ENCODE measurements at places on chromosomes 7 and 10. TPM values are rescaled to one million over a fixed set of nuclear protein-coding genes. Genes with fewer than 3 reads are reported as not detected.

The GHRHR gene
- total RNA-seq, result not detected

The LRRD1 gene
- total RNA-seq, result not detected

The SNX10 gene
- total RNA-seq, result 4.4 TPM

The ANKRD61 gene
- total RNA-seq, result not detected

The VOPP1 gene
- 45.4 TPM for total RNA-seq

- DNase-seq, result no peak
Measured at GRCh38 chr7:64558781-64559180, 4.1 kb downstream of the ZNF680 start.

- no peak for DNase-seq
Measured at GRCh38 chr7:156178857-156179256, 366.6 kb upstream of the SHH start.

GRCh38 chr10:8163824-8164223, 109.3 kb downstream of the GATA3 start:
- no peak for DNase-seq

DNA sequence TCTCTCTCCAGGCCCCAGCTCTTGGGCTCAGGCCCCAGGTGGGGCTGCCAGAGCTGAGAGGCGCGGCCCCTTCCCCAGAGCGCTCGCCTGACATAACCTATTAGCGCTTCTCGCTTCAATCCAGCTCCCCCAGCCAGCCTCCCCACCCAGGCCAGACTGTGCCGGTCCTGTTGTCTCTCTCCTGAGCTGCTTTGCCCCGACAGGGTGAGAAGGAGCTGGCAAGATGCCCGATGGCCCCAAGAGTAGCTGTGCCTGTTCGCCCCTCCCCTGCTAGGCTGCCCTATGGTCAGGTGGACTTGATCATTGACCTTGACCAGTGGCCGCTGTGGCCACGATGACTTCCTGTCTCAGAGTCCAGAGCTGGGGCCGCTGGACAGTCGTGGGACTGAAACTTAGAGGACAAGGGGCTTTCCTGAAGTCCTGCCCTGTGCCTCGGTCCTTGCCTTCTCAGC, 9.1 kb downstream of the TMEM270 start:
- no peak for DNase-seq

- DNase-seq, result no peak
Measured at GRCh38 chr7:143239813-143240212, 18.0 kb downstream of the TAS2R40 start.

Data from MG63 (cell line).